Stomach (tissue), 19 donors: ENCODE measurements at places on chromosomes 2 and 18. TPM values are rescaled to one million over a fixed set of nuclear protein-coding genes. Genes with fewer than 3 reads are reported as not detected.

- peaks cover 38% of the 10 kb centered on the region for H3K4me1 ChIP-seq
- no peak for DNase-seq
- no peak overlapping the region for H3K4me3 ChIP-seq
- peaks cover 38% of the 10 kb centered on the region for H3K36me3 ChIP-seq
- H3K27me3 ChIP-seq = no peaks in the 10 kb centered on the region
Measured at GRCh38 chr2:30257266-30258214, 26.2 kb downstream of the LBH start.

GRCh38 chr2:27737676-27738348 lies 33.7 kb upstream of the MRPL33 start:
- H3K36me3 ChIP-seq = no peaks in the 10 kb centered on the region
- H3K27ac ChIP-seq = peak overlapping the region; percentile 89
- peak; percentile 71 for DNase-seq

GRCh38 chr2:181241797-181242196 lies 215.4 kb upstream of the ITGA4 start:
- no peaks in the 10 kb centered on the region for H3K4me1 ChIP-seq
- H3K27ac ChIP-seq = no peak overlapping the region
- DNase-seq = no peak
- H3K36me3 ChIP-seq = no peaks in the 10 kb centered on the region
- no peaks in the 10 kb centered on the region for H3K27me3 ChIP-seq

DNA sequence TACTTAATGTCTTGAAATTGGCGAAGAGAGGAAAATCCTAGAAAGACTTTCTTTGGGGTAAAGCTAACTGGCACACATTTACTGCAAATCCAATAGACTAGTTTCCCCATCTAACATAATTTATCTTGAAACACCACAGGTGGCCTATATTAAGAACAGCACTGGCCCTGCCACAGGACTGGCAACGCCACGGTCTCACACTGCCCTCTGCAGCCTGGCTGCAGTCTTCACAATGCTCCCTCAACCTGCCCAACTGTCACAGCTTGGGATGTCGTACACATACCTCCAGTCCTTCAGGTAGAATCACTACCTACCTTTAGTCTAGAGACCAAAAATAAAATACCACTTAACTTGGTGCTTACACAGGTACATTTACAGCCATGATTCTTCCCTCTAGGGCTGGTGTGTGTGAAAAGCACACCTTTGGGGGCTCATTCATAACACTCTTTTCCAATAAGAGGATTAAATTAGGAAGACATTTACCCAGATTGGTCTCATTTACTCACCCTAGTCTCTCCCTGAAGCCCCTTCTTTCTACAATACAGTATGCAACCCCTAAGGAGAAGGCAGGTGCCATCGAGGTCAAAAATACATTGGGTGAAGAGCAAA lies 222.2 kb downstream of the C1D start:
- peak; percentile 92 for DNase-seq
- no peak overlapping the region for H3K27ac ChIP-seq
- H3K4me1 ChIP-seq = peaks cover 2% of the 10 kb centered on the region
- no peaks in the 10 kb centered on the region for H3K36me3 ChIP-seq

Gene NEU2
- polyA plus RNA-seq = not detected

Gene TLX2
- not detected for polyA plus RNA-seq
